Hippocampal formation (tissue), 2 donors: ENCODE measurements at places on chromosomes 3 and 15.

DNA sequence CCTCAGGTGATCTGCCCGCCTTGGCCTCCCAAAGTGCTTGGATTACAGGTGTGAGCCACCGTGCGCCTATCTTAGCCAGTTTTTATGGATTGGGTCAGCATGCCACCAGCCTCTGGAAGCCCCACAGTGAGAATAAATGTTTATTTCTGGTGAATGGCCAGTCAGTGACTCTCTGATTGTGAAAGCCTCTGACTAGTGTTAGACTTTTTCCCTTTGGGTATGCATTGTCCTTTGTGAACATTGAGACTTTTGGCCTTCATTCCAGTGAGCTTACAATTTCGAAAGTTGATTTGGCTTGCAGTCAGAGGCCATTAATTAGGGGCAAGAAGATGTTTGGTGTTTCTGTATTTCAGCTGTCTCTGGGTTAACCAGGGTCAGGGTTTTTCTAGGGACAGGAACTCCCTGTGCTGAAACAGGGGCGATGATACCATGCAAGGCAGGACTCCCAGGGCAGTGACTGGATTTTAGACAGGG, 274.5 kb upstream of the C2CD4B start:
- no peak for DNase-seq

DNA sequence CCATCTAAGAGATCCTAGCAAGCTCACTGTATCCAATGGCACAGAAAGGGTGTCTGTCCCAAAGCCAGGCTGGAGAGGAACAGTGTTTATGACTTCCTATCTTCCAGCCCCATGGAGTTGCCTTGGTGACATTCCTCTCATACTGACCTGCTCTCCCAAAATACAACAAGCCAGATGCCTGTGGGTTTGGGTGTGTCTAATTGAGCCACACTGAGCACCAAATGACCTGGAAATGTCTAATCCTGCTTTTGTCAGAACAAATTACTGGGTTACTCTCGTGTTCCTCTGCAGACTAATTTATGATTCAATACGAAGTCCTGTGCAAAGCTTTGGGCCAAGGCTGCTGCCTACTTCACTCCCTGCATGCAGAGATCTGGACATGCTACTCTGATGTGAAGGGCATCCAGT, 98.1 kb upstream of the STRIT1 start:
- DNase-seq, result no peak

GRCh38 chr3:187593451-187593850, 76.7 kb downstream of the SST start:
- DNase-seq, result no peak

GRCh38 chr3:60228823-60229222, 1022.4 kb downstream of the FHIT start:
- no peak for DNase-seq

DNA sequence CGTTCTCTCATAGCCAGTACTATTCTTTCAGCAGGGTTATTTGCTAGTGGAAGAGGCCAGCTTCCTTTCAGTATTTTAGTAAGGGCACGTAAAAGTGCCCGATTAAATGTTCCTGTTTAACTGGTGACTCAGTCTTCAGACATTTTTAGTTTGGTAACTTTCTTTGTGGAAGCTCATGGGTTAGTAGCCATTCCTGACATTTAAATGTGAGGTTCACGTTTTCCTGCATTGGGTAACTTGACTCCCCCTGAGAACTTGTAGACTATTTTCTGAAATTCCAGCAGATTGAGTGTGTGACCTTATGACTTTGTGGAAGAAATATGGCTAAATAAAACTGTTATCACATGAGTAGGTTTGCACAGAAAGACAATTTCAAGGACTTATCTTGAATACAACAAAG, 16.9 kb downstream of the ABHD2 start:
- DNase-seq, result no peak

GRCh38 chr15:38373016-38373415, 80.9 kb upstream of the FAM98B start:
- DNase-seq, result no peak

DNA sequence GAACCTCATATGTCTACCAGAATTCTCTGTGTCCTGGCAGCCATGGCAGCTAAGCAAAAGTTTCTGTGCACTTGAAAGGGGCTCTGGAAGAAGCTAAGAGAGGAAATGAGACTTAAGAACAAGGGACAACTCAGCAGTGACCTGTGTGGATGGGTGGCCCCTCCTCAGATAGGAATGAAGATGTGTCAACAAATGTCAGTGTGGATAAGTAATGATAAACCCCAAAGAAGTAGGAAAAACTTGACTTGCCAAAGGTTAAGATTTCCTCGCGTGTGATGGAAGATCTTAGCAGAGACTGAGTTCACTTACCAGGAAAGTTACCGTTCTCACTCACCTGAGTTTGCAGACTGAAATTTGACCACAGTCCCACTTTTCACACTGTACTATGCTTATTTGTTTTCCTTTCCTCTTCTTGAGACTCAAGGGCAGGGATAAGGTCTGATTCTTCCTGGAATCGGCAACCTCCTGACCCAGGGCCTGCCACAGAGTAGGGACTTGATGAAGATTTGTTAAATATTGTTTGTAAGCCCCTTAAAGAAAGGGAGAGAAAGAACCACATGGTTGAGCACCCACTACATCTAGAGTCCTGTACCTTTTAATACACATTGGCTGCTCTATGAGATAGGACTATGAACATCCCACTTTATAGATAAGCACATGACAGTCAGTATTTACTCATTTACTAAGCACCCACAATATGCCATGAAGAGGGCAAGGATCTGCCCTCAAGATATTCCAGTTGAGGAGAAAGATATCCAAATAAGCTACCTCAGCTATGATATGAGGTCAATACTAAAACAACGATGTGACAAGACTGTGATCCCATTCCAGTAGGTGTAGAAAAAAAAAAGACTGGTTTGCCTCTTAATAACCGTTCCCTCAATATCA, 7.3 kb upstream of the HRH1 start:
- no peak for DNase-seq

DNA sequence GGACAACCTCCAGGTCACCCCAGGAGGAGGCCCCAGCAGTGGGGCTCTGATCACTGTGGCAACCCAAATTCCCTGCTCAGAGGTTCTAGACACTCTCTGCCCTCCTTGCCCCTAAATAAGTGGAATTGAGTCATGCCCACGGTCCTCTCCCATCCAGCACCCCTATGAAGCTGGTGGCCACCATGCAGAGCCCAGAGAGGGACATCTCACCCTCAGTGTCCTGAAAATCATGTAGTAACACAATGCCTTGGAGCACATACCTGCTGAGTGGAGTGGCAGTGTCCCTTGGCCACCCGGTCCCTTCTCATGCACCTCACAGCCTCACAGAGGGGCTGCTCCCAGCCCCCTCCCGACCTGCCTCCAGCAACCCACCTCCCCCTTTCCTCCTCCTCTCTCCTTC, 114.3 kb upstream of the MEF2A start:
- DNase-seq, result no peak

- DNase-seq, result no peak
Observed at GRCh38 chr3:188782613-188783124, 389.1 kb upstream of the TPRG1 start.

DNA sequence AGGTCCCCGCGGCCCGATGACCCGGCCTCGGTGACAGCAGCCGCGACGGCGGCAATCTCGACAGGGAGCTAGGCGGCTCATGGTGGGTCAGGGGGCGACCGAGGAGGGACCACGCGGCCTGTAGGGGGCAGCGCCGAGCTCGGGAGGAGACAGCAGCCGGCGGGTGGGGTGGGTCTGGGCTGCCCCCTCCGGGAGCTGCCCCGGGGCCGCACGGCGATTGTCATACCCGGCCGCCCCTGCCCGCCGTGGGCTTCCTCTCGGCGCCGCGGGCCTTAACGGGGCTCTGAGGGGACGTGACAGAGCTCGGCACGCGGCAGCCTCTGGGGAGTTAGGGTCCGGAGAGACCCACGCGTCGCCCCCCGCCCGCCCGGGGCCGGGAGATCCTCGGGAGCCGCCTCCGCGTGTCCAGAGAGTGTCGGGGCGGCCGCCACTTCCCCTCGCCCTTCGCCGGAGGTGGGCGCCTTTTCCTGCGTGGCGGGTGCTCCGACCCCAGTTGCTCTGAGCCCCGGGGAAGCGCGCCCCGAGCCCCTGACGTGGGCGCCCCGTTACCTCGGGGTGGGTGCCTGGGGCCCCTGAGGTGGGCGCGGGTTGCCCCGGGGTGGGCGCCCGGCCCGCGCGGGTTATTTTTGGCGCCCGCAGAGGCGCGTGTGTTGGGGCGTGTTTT, 539 bp upstream of the PLCL2 start:
- no peak for DNase-seq

DNA sequence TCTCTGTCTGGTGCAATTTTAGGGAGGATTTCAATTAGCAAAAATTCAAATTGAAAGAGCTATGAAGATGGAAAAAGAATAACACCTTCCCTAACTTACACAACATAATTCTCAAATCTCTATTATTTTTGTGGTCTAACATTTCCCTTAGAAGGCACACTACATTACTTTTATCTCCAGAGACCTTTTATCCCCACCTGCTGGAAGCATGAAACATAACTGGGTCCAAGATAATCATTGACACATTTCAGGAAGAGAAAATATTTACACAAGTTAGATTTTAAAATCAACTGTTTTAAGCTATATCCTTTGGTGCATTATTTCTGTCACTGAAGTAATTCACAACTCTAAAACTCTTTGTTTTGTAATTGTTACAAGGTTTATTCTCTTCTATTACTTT, 779.5 kb downstream of the ROBO1 start:
- DNase-seq, result no peak

GRCh38 chr3:179907784-179908482, 128.8 kb downstream of the PEX5L start:
- DNase-seq, result no peak
